ENCODE measurements at places on chromosomes 3 and 15. TPM values are rescaled to one million over a fixed set of nuclear protein-coding genes. Genes with fewer than 3 reads are reported as not detected.

DNA sequence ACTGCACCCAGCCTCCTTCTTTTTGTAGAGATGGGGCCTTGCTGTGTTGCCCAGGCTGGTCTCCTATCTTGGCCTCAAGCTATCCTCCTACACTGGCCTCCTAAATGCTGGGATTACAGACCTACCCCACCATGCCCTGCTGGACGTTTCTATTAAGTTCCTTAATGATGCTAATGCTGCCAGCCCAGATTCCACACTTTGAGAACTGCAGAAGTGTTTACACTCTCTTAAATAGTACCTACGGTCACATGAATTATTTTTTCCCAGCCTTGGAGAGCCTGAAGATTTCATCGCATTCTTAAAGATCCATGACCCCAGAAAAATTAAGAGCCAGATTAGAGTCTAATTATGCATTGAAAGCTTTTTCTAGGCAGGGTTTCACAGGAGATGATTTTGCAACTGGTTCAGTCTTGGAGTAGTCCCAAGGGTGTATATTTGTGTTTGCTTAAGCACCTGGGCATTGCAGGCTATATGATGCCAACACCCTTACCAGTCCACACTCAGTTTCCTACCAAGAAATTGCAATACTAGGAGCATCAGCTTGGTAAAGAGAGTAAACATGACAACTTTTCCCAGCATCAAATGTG lies 36.6 kb downstream of the TM4SF4 start:
- ATAC-seq: no peak

The LIPH gene
- 0.27 TPM for total RNA-seq

DNA sequence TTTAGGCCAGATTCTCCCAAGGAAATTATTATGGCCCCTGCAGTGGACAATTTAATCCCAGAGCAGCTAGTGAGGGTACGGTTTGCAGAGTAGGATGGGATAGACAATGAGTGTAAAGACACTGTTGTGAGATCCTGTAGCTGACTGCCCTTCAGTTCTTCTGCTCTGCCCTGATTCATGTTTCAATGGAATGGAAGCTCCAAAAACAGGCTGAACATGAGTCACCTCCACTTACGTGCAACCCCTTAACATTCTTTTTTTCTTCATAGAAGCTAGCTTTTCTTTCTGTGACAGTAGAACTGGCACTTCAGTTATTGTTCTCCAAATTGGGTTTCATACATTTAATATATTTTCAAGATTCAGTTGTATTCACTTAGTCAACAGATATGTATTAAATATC lies 32.1 kb downstream of the CLDN18 start:
- ATAC-seq: peak; percentile 9

DNA sequence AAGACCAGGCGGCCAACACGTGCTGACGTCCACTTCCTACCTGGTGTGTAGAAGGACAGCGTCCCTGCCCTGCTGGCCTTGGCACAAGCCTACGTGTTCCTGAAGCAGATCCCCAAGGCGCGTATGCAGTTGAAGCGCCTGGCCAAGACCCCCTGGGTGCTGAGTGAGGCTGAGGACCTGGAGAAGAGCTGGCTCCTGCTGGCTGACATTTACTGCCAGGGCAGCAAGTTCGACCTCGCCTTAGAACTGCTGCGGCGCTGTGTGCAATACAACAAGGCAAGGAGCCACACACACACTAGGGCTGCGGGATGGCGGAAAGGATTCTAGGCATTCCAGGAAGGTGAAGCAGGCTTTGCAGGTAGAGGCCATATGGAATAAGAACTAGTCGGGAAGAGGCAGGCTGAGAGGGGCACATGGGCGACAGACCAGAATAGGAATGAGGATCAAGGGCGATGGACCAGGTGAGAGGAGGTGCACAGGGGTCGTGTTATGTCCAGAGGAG lies 15.9 kb downstream of the CSRNP1 start:
- ATAC-seq: no peak

GRCh38 chr3:4404881-4405280 lies 62.2 kb downstream of the SUMF1 start:
- no peak for ATAC-seq

- no peak for ATAC-seq
Measured at GRCh38 chr3:14174483-14174882, 3.9 kb downstream of the XPC start.

GRCh38 chr15:39447881-39448280 lies 133.0 kb upstream of the THBS1 start:
- no peak for ATAC-seq

Measured in motor neuron (in vitro differentiated cells).